DMS53 (cell line): ENCODE measurements at places on chromosomes 6 and 20.
A peak's percentile ranks its signal among the peaks of the same experiment; 100 is the strongest.

DNA sequence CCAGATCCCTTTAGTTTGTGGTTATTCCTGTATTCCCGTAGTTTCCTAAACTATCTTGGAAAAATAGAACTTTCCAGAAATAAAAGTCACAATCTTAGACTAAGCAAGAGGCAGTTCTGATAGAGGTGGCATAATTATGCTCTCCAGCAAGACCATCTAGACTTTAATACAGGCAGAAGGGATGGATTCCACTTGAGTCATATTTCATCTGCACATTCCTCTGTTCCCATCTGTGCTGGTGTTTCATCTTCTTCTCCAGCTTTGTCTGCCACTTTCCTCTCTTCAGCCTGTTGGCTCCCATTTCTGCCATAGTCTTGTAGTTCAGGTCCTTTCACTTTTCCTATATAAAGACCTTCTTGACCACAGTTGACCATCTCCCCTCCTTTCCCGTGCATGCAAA, 102.9 kb downstream of the SOBP start:
- DNase-seq, result no peak

DNA sequence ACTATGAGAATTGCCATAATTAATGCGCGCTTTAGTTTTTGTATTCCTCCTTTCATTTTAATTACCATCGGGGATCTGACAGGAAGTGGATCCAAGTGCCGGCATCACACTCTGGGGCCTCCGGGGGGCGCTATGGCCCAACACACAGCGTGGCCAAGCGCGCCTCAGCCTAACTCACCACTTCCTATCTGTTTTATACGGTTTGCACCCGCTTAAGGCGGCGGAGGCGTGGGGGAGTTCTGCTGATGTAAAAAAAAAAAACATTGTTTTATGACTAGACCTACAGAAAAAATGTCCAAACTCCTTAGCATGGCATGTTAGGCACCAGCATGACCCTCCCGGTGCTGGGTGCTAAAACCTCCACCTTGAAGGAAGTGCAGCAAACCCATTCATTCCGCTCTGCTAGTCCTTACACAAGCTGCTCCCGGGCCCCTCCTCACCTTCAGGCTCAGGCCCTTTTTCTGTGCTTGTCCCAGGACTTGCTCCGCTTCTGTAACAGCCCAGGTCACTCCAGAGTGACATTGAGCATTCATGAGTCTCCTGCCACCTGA, 4.5 kb upstream of the EBF4 start:
- peak; percentile 90 for DNase-seq

DNA sequence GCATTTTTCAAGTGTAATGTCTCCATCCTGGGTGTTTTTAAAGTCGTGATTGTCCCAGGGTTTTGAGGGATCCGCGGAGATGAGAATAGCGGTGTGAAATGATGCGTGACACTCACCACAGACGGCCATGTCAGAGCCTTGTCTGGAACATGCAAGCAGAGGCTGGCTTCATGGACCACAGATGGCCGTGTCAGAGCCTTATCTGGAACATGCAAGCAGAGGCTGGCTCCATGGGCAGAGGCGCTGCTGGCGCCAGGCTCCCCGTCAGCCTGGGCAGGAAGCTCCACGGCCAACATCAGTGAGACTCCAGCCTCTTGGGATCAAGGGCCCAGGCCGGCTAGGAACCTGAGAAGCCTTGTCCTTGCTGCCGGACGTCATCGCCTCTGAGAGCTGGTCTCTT, 7.7 kb upstream of the MRGBP start:
- no peak for DNase-seq

GRCh38 chr20:36833275-36834020, 42.5 kb upstream of the TLDC2 start:
- DNase-seq, result no peak

DNA sequence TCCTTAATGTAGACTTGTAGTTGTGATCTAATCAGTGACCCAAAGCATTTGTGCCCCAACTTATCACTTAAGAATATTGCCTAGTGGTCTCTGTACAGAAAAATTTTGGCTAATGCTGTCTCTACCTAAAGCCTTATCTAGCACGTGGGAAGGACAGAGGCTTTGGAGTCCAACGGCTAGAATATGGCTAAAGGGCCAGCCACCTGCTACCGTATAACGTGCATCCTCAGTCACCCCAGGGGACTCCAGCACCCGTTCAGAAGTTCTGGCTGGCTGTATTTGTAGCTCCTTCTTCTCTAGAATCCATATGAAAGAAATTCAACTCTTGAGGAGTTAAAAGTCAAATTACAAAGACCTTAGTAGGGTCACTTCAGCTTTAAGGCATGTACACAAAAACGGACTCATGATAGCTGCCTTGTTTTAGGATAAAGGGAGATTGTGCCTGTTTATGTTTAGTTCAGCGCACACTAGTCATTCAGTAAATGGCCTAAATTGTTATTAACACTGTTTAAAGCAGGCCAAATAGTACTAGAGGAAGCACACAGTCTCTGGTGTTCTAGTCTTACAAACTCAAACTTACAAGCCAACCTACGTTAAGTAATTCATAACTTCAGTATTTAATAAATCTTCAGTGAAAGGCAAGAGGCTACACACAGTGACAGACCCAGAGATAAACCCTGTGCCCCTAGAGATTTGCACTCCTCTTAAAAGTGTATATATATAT, 407.5 kb upstream of the PLCB4 start:
- no peak for DNase-seq

GRCh38 chr6:133697666-133698065, 191.2 kb upstream of the TCF21 start:
- no peak for DNase-seq

DNA sequence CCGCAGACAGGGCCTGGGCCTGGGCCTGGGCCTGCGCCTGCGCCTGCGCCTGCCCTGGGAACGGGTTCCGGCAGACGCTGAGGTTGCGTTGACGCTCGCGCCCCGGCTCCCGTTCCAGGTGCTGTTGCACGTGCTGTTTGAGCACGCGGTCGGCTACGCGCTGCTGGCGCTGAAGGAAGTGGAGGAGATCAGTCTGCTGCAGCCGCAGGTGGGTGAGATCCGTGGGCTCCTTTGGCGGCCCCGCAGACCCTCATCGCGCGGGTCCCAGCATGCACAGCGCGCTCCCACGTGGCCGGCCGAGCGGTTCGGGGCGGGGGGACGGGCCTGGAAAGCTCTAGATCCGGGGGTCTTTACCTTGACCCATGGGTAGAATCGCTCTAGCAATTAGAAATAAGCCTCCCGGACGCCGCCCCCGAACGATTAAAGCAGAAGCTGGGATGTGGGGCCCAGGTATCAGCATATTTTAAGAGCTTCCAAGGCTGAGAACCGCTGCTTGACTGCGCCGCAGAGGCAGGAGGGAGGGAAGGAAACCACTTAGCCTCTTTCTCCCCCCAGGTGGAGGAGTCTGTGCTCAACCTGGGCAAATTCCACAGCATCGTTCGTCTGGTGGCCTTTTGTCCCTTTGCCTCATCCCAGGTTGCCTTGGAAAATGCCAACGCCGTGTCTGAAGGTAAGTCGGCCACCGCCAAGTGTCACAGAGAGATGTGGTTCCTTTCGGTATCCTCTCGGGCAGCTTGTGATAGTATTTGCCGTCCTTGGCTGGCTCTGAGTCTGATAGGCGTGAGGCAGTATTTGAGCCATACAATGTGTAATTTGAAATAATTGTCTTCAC, 508 bp downstream of the NOP56 start:
- DNase-seq, result peak; percentile 89
